ENCODE measurements at places on chromosomes 1 and 21.

GRCh38 chr1:9155879-9156278, 27.0 kb upstream of the GPR157 start:
- no peak for DNase-seq

DNA sequence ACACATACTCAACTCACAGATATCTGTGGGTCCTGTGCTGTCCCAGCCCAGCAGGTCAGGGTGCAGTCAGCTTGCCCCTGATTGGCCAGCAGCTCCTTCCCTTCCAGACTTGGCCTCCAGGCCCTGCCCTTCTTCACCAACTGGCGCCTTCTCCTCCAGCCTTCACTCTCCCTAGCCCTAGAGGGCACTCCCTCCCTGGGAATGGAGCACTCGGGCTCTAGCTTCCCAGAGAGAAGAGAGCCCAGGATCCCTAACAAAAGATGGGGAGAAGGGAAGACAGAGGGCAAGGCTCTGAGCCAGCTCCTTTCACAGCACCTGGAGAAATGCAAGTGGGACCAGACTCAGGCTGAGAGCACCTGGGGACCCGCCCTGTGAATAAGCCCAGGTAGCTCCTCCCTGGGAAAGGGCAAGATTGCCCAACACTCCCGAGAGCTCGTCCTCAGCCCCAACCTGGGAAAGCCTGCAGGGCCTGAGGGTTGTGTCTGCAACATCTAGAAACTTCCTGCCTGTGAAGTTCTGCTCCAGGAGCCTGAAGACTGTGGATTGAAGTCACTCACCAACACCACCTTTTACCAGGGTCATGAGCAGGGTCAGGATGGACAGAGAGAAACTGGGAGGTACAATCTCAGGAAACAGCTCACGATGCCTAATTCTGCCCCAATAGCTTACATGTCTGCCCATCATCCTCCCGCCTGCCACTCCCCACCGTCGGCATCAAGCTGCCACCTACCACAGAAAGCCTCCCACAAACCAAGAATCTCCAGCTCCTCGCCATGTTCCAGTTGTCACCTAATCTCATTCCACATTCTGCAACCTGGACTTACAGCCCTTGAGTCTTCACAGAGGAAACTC, at the start of gene PGLYRP4:
Gene PGLYRP4 (minus strand): TSS at position 331 of the 852 bp plus-strand sequence. CDS start 909 bp downstream, outside the sequence.
- DNase-seq, result no peak

GRCh38 chr21:35491114-35491513, 442.0 kb upstream of the RUNX1 start:
- DNase-seq, result no peak

DNA sequence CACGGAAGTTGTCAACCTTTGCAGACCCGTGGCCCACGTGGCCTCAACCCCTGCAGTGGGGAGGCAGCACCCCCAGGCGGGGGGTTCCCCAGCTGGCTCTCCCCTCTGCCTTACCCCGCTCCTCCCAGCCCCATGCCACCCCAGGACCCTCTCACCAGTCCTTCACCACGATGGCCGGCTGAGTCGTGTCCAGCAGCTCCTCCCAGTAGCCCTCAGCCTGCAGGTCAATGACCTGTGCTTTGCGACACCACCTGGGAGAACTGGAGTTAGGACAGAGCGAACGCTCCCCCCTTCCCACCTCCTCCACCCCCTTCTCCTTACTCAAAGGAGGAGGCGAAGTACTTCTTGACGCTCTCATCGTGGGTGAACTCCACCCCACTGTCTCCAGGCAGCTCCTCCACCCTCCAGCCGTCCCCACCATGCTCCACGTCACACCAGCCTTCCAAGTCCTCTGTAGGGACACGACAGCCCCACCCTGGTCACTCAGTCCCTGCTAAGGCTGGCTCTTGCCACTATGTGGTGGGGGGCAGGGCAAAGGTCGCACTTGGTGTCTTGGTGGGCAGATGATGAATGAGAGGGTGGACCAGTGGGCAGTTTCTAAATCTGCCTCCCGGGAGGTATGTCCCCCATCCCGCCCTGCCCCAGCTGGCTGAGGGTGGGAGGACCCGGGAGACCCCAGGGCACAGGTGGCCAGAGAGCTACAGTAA, 4.5 kb downstream of the FBXO2 start:
- no peak for DNase-seq

GRCh38 chr1:207807690-207808321, 56.0 kb downstream of the CD46 start:
- no peak for DNase-seq

DNA sequence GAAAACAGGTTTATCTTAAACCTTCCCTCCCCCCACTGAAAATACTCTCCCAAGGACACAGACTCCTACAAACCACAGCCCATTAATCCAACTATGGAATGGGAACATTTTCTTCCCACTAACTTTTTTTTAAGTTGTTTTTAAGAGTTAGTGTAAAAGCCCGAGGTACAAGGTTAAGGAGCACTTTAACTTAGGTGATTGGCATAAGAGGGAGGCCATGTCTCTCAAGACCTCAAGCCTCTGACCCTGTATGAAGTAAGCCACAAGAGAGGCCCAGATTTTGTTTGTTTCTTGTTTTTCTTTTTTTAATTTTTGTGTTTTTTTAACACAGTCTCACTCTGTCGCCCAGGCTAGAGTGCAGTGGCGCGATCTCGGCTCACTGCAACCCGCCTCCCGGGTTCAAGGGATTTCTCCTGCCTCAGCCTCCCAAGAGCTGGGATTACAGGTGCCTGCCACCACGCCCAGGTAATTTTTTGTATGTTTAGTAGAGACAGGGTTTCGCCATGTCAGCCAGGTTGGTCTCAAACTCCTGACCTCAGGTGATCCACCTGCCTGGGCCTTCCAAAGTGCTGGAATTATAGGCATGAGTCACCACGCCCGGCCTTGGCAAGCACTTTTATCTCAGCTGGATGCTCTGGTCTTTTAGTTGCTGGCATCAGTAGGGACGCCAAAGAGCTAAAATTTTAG, 14.4 kb downstream of the ARMH1 start:
- DNase-seq, result no peak

DNA sequence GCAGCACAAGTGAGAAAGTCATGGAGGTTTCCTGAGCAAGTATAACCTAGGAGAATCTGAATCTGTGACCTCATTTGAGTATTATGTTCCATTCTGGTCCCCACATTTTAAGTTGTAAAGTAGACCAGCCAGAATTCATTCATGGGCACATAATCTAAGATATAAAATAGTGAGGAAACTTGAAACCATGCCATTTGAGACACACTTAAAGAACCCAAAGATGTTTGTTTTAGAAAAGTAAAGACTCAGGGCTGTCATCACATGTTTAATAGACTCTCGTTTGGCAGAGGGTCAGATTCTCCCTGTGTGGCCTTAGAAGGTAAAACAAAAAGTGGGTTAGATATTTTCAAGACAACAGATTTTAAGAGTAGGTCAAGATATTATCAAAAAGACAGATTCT, 6.4 kb downstream of the SZT2 start:
- no peak for DNase-seq

- no peak for DNase-seq
Measured at GRCh38 chr1:22108339-22109105, 34.4 kb downstream of the WNT4 start.

GRCh38 chr1:190000365-190000872, 477.2 kb downstream of the BRINP3 start:
- DNase-seq, result no peak

DNA sequence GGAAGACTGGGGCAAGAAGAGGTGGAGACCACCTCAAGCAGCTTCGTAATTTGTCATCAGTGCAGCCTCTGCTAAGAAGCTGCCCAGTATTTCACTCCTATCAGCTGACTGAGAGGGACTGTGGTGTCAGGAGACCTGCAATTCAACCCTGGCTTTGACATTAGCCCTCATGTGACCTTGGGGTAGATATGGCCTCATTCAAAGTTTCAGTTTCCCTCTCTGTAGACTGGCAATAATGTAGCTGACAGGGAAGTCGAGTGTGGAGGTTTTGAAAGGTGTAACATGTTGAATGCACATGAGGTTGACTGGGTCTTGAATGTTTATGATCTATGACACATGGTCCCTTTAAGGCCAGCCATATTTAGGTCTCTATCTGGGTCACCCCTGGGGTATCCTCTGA, 2.2 kb upstream of the SPRR4 start:
- no peak for DNase-seq

GRCh38 chr1:4005431-4005830, 105.4 kb upstream of the C1orf174 start:
- no peak for DNase-seq

- DNase-seq, result no peak
Measured at GRCh38 chr21:43308101-43308814, 118.7 kb downstream of the SIK1 start.

- DNase-seq, result no peak
Measured at GRCh38 chr1:195981448-195982139, 626.6 kb downstream of the KCNT2 start.

GRCh38 chr1:30650968-30651320, 72.4 kb downstream of the MATN1 start:
- no peak for DNase-seq

DNA sequence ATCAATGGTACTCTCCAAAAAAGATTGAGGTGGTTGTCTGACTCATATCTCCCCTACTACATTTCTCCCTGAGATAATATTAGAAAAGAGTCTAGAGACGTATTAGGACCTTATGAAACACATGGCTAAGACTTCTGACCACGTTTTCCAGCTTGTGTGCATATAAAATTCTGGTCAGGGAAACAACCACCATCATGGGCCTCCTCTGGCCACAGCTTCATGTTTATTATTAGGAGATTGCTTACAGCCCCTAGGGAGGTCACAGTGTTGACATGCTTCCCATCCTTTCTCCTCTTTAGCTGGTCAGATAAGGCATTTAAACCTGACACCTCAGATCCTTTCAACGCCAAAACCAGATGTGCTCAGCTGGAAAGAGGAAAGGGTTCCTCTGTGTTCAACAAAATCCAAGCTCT, 620.2 kb downstream of the PLPP3 start:
- DNase-seq, result no peak

All from NK-92 treated with Interleukin-12 subunit alpha and Interleukin-12 subunit beta, amount 100 ng/mL, for 24 hours (cell line).